ENCODE measurements at places on chromosomes 5 and 9.

GRCh38 chr9:129338724-129339430 lies 160.8 kb upstream of the IER5L start:
- DNase-seq = no peak

- no peak for DNase-seq
These were observed 19.1 kb upstream of the AK3 start for GRCh38 chr9:4760122-4760521.

DNA sequence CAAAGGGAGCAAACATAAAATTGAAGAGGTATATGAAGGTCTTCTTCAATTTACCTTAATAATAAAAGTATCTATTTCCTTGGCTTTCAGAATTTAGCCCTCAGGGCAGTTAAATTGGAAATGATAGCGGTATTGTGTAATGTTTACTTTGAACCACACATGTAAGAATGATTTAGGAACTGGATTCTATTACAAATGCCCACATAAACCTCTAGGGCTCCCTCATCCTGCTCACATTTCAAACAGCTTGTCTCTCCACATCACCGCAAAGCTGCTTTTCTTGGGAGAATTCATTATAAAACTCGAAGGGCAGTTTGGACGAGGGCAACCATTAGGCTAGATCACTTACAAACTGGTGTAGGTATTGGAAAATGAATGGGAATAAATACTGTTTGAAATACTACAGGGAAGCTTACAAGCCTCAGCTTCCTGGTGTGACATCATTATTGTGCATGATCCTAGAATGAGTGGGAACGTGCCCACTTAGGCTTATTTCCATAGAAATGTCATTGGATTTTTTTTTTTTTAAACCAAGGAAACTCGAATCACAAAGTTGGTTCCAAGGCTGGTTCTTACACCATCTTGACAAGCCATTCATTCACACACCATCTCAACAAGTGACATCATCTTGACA lies 47.3 kb downstream of the MTRR start:
- DNase-seq = no peak

DNA sequence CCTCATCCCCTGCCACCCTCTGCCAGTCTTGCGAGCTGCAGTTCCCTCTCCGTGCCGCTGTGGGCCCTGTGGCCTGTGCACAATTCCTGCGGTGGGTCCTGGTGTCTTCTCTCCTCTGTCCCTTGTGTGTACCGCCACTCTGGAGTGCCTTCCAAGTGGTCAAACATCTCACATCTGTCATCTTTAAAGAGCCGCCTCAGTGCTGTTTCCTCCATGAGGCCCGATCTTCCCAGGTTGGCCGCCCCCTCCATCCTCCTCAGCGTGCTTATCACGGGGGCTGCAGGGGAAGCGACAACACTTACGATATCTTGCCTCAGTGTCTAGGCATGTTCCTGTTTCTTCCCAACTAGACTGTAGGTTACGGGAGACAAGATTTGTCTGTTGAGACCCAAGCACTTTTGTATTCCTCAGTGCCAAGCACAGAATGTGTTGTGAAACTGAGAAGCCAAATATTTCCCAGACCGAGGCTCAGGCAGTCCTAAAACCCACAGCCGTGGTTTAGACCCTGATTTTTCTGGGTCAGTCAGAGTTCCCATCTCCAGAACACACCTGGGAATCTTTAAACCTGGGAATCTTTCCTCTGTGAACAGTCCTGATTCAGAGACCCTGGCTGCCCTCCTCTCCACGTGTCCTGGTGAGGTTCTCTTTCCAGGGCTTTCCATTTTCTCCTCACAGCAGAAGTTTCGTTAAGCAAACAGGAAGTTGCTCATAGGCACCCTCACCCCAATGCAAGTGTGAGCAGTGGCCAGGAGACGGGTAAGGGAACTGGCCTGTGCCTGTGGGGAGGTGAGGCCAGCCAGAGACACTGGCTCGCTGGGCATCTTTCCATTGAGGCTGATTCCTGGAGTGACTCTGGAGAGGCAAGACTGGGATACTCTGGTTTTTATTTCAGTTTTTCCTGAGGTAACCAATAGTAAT lies 28.8 kb downstream of the SLC46A2 start:
- DNase-seq = no peak

DNA sequence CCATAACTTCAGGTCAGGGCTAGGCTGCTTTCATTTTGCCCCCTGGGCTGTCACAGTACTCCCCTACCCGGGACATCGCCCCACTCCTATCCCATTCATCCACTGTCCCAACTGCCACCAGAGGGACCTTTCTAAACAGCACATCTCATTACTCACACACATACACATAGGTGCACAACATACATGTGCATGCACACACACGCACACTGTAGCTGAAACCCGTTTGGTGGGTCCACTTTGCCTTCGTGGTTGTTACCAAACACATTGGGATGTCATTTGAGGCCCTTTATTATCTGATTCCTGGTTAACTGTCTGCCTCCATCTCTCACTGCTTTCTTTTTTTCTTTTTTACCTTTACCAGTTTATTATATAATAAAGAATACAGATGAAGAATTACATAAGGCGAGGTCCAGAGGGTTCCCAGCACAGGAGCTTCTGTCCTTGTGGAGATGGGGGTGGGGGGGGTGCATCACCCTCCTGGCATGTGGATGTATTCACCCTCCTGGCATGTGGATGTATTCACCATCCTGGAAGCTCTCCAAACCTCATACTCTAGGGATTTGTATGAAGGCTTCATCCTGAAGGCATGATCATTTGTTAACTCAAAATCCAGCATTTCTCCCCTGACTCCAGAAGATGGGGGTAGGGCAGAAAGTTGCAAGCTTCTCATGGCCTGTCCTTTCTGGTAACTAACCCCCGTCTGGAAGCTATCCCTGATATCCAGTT lies 186.0 kb downstream of the GOLPH3 start:
- DNase-seq = no peak

DNA sequence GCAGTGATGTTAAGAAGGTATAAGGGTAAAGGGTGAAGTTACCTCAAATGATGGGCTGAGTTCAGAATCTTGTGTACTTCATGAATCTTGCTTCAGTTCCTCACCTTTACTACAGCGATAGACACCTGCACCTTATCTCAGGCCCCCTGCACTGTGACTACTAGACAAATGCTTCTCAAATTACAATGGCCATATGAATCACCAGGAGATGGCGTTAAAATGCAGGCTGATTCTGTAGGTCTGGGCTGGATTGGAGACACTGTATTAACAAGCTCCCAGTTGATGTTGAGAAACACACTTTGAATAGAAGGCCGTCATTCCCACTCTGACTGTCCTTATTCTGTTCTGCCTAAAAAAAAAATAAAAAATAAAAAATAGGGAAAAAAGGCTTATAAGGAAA lies 29.8 kb downstream of the TARS1 start:
- no peak for DNase-seq

GRCh38 chr5:80182809-80183580 lies 72.9 kb downstream of the SERINC5 start:
- DNase-seq = peak; percentile 33

DNA sequence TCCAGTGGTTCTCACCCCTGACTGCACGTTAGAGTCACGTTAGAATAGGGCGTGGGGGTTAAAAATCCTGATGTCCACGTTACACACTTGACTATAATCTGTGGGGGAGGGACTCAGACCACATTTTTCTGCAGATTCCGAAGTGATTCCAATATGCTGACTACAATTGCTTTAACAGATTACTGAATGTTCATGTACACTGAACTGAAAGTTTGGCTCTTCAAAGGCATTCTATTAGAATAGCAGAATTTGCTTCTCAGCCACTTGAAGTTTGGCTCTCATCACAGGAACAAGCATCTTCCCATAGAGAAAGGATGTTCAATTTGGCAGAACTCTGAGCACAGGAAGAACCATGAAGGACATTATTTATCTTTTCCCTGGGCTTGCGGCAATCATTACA lies 84.5 kb downstream of the HAPLN1 start:
- no peak for DNase-seq

- DNase-seq = no peak
These were observed 148.2 kb downstream of the GIN1 start for GRCh38 chr5:102971676-102972293.

DNA sequence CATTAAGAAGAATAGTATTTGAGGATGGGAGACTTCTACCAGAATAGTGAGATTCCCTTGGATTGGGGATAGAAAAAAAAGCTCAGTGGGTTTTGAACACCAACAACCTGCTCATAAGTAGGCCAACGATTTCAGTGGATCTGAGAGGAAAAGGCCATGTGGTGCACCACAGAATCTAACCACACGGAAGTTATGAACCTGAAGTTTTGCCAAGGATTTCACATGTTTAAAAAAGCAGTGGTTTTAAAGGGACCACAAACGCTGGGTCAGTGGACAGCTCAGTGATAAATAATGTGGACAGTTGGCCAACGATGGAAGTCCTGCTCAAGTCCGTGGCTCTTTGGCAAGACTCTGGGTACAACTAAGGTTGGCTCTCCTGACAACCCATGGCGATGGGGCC lies 107.2 kb upstream of the TXNDC8 start:
- no peak for DNase-seq

- DNase-seq = no peak
These were observed 35.2 kb downstream of the ANKRD33B start for GRCh38 chr5:10599113-10599512.

- no peak for DNase-seq
These were observed 801.5 kb downstream of the NR2F1-AS1 start for GRCh38 chr5:92779536-92779935.

GRCh38 chr5:81856948-81857928 lies 106.3 kb upstream of the SSBP2 start:
- no peak for DNase-seq

- no peak for DNase-seq
These were observed 230.8 kb downstream of the ENC1 start for GRCh38 chr5:74409712-74410111.

GRCh38 chr9:21607576-21607975 lies 125.5 kb upstream of the IFNE start:
- no peak for DNase-seq

DNA sequence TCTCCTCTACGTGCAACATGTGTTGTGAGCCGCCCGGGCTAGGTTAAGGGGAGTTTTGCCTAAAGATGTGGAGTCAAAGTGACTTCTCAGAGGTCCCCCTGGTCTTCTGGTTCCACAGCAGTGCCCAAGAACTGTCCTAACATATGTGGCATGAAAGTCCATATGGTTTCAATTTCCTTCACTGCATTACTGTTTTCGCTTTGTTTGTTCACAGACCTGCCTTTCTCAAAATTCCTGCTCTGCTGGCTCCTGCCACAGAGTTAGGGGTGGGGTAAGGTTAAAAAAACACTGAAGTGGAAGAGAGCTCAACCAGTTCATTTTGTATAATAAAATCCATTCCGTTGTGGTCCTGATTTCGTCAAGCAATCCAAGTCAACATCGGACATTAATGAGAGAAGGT lies 289.4 kb downstream of the DMAC1 start:
- no peak for DNase-seq

DNA sequence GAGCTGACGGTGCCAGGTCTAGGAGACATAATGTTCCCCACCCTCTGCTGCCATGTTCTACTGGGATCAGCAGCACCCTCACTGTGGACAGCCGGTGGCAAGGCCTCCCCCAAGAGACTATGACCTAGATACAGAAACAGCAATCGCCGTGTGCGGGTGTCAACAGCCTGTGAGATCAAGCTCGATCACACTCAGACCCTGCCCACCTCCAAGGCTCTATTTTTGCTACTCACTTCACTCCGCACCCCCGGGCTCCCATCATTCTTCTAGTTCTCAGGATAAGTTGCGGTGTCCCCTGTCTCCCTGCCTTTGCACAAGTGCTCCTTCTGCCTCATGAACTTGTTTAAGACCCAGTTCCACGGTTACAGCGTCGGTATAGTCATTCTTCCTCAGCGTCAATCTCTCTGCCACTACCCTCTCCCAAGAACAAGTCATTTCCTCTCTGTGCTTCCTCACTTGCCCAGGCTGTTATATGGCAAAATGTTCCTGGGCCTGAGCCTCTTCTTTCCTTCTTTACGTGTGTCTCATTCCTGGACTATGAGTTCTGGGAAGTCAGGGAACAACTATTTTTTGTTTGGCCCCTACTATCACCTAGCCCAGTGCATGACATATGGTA lies 5.4 kb upstream of the DOCK8 start:
- no peak for DNase-seq

DNA sequence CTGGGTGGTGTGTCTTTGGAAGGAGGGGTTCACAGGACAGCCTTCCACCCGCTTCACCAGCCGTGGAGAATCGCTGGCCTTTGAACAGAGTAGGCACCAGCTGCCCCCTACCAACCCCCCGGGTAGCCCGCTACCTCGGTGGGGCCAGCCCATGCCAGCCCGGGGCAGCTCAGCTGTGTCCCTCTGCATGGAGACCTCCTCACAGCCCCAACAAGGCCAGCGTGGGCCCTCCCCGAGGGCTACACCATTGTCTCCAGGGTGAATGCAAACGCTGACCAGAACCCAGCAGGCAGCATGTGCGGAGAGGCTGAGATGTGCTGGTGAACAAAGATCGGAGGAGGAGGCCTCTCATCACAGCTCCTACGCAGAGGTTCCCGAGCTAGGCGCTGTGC lies 51.9 kb downstream of the LMX1B start:
- DNase-seq = no peak

GRCh38 chr5:76710991-76711390 lies 4.9 kb upstream of the F2R start:
- DNase-seq = no peak

DNA sequence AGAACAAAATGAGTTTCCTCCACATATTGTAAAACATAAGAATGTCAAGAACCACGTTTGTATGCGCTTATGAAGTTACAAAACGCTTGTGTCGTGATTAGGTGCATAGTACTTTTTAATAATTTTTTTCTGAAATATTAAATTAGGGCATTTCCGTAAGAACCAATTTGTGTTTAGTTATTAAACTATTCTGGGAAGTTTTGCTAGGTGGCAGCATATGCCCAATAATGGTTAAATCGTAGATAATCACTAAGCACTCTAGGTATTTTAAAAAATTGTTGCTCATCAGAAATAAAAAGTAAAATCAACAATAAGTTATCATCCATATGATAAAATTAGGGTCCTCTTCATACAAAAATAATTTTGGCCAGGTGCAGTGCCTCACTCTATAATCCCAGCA lies 5.4 kb downstream of the SRFBP1 start:
- no peak for DNase-seq

- no peak for DNase-seq
These were observed 321.9 kb downstream of the ZSWIM6 start for GRCh38 chr5:61653807-61654580.

GRCh38 chr5:34022121-34022705 lies 14.4 kb upstream of the AMACR start:
- peak; percentile 65 for DNase-seq

GRCh38 chr5:54663866-54664265 lies 146.3 kb downstream of the SNX18 start:
- no peak for DNase-seq

DNA sequence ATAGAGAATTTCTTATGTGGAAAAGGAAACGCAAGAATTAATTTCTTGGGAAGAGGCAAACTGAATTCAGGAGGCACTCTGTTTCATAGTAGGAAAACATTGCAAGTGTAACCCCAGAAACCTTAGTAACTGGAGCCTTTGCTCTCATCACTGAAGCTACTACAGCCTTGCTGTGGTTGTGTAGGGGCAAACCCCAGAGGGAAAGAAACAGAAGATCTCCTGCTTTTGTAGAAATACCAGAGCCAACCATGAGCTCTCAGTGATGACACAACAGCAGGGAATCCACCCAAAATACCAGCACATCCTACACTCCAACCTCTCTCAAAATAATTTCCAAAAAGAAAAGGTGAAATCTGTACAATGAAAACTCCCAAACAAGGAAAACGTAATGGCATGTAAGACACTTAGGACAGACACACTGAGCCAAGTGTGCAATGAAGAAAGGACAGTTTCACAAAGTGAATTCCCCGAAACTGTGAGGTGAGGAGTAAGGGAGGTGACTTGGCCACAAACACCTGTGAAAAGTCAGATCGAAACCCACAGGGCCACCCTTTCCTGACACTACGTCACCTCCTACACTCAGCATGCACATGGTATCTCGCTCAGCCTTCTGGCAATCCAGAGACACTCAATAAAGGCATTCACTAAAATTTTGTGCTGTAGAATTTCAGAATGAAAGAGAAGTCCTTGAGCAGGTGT lies 8.5 kb upstream of the ACSL6 start:
- DNase-seq = peak; percentile 86

All from stimulated activated CD4-positive, alpha-beta T cell treated with anti-CD3 and anti-CD28 coated beads, Interleukin-1b, Interleukin-23, amount 100 ng/mL, for 48 hours (primary cell).